ENCODE measurements at places on chromosomes 5 and 9. TPM values are rescaled to one million over a fixed set of nuclear protein-coding genes. Genes with fewer than 3 reads are reported as not detected.

- no peak for DNase-seq
- H3K27ac ChIP-seq: no peak overlapping the region
- H3K4me3 ChIP-seq: no peak overlapping the region
- no peaks in the 10 kb centered on the region for H3K27me3 ChIP-seq
These were observed 43.9 kb downstream of the ANKRD31 start for GRCh38 chr5:75192804-75193203.

Gene RUFY1
- 37.0 TPM for total RNA-seq

DNA sequence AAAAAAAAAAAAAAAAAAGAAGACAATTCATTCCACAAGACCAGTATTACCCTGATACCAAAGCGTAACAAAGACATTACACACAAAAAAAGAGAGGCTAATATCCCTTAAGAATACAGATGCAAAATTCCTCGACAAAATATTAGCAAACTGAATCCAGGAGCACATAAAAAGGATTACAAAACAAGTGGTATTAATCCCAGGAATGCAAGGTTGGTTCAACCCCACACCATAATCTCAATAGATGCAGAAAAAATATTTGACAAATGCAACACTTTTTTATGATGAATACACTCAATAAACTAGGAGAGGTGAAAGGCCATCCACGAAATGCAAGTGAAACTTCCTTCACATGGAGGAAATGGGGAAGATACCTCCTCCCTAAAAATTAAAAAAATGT, 80.1 kb upstream of the TLR4 start:
- no peaks in the 10 kb centered on the region for H3K4me1 ChIP-seq
- DNase-seq: no peak
- H3K27ac ChIP-seq: no peak overlapping the region
- no peaks in the 10 kb centered on the region for H3K27me3 ChIP-seq

DNA sequence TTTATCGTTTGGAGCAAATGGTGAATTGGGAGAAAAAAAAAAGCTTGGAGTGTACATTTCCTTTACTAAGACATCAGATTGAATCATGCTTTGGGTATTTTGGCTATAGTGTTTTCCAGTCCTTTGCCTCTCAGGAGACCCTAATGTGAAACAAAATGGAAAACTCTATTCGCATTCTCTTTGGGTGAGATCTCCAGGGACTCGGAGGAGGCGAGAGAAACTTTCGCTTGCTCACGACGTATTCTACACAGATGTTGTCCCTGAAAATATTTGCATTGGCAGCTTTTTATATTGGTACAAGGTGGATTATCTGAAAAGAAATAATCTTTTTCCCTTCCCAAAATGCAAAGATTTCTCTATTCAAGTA, 1240.1 kb upstream of the WWC1 start:
- H3K36me3 ChIP-seq: no peaks in the 10 kb centered on the region
- H3K4me1 ChIP-seq: no peaks in the 10 kb centered on the region
- H3K4me3 ChIP-seq: no peak overlapping the region
- DNase-seq: no peak
- H3K27ac ChIP-seq: no peak overlapping the region

Gene ADAMTS13
- total RNA-seq: 1.2 TPM

DNA sequence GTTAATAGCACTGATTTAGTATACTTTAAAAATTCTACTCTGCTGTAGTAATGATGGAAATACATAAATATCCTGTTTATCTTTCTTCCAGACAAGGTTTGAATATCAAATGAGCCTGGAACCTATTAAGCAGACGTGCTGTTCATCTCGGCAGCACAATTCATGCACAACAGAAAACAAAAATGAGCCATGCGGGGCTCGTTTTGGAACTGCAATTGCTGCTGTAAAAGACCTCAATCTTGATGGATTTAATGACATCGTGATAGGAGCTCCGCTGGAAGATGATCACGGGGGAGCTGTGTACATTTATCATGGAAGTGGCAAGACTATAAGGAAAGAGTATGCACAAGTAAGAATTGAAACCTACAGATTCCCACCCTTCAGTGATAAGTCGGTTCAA, 79.1 kb upstream of the ITGA2 start:
- no peak overlapping the region for H3K27ac ChIP-seq
- H3K4me1 ChIP-seq: peaks cover 4% of the 10 kb centered on the region
- H3K4me3 ChIP-seq: no peak overlapping the region
- H3K36me3 ChIP-seq: no peaks in the 10 kb centered on the region

DNA sequence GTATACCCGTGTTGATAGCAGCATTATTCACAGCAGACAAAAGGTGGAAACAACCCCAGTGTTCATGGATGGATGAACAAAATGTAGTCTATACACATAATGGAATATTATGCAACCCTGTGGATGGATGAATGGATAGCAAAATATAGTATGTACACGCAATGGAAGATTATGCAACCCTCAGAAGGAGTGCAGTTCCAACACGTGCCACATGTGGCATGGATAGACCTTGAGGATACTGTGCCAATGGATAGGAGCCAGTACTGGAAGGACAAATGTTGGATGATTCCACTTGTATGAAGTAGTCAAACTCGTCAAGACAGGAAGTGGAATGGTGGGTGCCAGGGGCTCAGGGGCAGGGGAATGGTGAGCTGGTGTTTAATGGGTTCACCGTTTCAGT, 44.9 kb downstream of the PLEKHG4B start:
- no peaks in the 10 kb centered on the region for H3K4me1 ChIP-seq
- no peak overlapping the region for H3K4me3 ChIP-seq
- DNase-seq: no peak
- H3K27me3 ChIP-seq: peaks cover 1% of the 10 kb centered on the region
- no peaks in the 10 kb centered on the region for H3K36me3 ChIP-seq
- no peak overlapping the region for H3K27ac ChIP-seq

DNA sequence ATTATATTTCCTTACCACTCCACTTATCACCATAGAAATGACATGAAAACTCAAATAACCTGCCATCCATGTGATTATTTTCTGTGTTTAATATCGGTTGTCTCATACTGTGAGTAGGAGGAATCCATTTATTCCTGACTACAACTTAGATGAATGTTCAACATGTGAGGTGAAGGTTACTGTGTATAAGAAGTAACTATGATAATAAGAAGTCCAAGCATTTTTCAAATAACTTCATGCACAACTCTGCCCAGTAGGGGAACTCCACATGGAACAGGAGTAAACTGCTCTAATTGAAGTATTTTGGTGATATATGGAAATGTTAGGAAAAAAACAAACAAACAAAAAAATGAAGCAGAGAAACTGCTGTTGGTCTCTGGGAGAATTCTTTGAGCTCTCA, 447.5 kb upstream of the GRIN3A start:
- H3K36me3 ChIP-seq: no peaks in the 10 kb centered on the region
- DNase-seq: no peak
- no peak overlapping the region for H3K4me3 ChIP-seq
- no peak overlapping the region for H3K27ac ChIP-seq
- no peaks in the 10 kb centered on the region for H3K4me1 ChIP-seq

Measured in activated T-helper 1 cell treated with anti-CD3 and anti-CD28 coated beads, Interleukin-12 subunit alpha, Interleukin-12 subunit beta, Interleukin-2, Interleukin-4 antibody, amounts not matched to agents 30 ng/mL and 10 ng/mL and 1 ng/mL, durations not matched to agents 14 hours and 24 hours and 36 hours (primary cell).